BJ (cell line): ENCODE measurements at places on chromosomes 5 and 9.

- DNase-seq, result no peak
Measured at GRCh38 chr9:3840311-3840710, 314.5 kb upstream of the RFX3 start.

DNA sequence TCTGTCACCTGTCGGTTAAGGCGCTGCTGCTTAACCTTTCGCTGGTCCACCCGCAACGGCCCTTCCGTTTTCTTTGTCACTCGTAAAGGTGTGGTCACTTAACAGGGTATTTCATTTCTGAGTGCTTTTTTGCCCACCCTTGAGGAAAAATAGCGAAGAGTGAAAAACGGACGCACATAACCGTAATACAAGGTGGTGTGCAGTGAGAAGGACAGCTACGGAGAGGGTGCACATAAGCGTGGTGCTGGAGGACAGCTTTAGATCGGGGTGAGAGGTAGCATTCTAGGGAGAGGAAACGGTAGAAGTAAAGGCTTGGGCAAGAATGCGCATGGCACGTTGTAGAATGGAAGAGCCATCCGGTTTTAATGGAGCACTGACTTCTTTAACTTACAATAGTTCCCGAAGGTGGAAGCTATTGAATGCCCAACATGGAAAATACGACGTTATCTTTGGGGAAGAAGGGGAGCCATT, 761 bp downstream of the CCT5 start:
- DNase-seq, result no peak

DNA sequence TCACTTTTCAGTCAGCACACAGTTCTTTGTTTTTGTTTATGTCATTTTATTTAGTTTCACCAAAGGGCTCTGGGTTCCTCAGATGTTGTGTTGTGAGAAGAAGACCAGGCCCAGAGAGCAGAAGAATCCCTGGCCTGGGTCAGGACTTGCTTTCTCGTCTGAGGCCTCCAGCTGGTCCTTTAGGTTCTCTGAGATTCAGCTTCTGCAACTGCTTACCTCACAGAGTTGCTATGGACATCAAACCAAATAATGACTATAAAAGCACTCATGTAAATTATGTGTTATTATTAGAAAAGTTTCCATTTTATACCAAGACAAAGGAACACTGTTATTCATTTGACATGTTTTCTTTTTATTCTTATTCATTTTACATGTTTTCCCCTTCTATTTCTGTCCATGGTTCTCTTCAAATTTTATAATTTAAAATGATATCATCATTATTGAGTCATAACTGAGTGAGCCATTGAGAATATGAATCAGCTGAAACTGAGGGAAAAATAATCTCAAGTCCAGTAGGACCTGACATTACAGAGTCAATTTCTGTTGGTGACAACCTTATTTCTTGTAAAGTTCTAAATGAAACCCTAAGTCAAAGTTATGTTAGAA, 44.0 kb upstream of the GLRX start:
- DNase-seq, result no peak

GRCh38 chr9:114266969-114267368, 55.9 kb upstream of the ORM1 start:
- no peak for DNase-seq

- DNase-seq, result no peak
Measured at GRCh38 chr9:14967450-14968321, 57.5 kb upstream of the FREM1 start.

DNA sequence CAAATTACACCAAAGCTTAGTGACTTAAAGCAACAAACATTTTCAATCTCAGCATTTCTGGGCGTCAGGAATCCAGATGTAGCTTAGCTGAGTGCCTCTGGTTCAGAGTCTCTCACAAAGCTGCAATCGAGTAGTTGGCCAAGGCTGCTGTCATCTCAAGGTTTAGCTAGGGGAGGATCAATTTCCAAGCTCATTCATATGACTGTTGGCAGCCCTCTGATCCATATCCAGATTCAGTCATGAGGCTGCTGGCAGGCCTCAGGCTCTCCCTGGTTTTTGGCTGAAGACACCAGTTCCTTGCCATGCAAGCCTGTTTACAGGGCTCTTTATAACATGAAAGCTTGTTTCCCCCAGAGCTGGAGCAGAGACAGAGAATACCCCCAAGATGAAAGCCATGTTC, 419.5 kb upstream of the TLE4 start:
- DNase-seq, result no peak

DNA sequence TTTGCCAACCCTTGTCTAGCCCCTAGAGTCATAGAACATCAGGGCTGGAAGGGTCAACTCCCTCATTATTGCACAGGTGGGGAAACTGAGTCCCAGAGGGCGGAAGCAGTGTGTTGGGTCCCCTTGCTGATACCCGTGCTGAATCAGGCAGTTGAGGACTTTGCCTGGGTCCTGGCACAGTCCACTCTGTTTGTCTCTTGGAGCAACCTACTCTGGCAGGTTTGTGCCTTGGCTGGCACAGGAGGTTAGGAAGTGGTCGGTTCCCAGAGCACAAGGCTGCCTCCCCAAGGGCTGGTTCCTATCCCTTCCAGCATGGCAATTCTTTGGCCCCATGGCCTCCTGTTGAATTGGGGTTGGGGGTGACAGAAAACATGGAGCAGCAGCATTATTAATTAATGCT, 94.5 kb upstream of the SHB start:
- no peak for DNase-seq

DNA sequence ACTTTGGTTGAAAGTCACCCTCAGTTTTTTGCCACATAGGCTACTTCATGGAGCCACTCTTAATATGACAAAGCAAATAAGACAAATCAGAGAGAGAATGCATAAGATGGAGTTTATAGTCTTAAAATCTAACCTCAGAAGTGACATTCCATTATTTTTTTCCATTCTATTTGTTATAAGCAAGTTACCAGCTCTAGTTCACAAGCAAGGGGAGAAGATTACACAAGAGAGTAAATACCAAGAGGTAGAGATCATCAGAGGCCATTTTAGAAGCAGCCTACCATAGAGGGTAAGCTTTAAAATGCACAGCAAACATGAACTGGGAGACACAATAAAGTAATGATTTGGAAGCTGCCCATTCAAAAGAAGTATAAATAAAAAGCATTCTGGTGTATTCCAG, 651.3 kb upstream of the MEF2C start:
- peak; percentile 8 for DNase-seq

DNA sequence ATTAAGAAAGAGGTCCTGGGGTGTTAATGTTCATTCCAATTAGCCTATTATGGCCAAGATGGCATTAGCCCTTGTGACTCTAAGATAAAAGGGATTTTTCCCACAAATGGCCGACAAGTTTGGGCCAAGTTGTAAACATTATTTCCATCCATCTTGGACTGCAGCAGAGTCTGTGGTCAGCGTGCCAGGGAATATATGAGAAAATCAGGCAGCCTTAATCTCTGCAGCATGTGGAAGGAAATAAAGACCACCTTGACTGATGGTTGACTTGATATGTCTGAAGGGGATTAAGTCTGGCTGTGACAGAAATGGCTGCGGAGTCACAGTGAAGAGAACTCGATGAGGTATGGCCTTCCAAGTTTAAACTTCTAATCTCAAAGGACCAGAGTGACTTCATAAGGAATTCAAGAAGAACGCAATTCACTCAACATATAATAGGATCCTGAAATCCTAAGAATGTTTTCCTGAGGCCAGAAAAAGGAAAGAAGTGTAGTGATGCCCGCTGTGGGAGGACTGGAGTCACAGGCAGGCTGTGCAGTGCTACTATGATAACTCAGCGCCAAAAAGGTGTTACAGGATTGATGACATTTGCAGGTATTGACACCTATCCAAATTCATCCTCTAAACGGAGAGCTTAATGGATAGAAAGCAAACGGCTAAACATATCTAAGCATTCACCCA, 287.1 kb downstream of the SEC61B start:
- no peak for DNase-seq

- DNase-seq, result no peak
Measured at GRCh38 chr9:81035601-81036000, 653.7 kb downstream of the TLE1 start.

DNA sequence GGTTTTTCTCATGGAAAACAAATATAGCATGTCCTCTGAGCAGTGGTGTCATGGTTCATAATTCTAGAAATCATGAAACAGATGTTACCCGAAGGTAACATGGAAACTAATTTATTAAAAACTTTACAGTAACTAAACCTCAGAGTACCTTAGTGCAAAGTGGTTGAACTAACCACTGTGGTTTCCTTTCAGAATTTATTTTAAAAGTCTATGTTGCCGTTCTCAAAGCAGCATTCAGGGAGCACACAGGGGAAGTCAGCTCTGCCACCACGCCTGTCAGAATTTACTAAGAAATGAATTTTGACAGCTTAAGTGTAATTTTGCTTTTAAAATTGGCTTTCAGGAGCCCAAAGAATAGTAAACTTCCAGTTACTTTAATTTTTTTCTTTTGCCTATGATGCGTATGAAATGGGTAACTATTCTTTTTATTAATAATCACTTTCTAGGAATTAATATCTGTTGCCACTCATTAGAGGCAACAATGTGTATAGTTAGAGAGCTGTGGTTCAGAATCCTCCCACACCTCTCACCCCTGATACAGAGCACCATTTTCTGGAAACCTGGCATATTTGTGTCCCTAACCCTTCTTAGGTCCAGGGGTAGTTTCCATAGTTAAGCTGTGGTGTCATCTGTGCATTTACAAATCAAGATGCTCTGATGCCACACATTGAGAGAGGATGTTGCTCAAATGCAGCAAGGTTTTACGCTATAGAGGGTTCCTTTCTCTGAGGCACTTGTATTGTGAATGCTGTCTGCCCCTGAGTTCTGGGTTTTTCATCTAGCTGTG, 202.6 kb downstream of the ZSWIM6 start:
- no peak for DNase-seq

- DNase-seq, result no peak
Measured at GRCh38 chr5:165149431-165149830, 1644.0 kb downstream of the MAT2B start.

GRCh38 chr5:7066471-7067235, 329.3 kb upstream of the ADCY2 start:
- no peak for DNase-seq

GRCh38 chr9:27367175-27367798, 70.3 kb upstream of the EQTN start:
- DNase-seq, result no peak

- no peak for DNase-seq
Measured at GRCh38 chr9:16721972-16722371, 148.5 kb downstream of the BNC2 start.

DNA sequence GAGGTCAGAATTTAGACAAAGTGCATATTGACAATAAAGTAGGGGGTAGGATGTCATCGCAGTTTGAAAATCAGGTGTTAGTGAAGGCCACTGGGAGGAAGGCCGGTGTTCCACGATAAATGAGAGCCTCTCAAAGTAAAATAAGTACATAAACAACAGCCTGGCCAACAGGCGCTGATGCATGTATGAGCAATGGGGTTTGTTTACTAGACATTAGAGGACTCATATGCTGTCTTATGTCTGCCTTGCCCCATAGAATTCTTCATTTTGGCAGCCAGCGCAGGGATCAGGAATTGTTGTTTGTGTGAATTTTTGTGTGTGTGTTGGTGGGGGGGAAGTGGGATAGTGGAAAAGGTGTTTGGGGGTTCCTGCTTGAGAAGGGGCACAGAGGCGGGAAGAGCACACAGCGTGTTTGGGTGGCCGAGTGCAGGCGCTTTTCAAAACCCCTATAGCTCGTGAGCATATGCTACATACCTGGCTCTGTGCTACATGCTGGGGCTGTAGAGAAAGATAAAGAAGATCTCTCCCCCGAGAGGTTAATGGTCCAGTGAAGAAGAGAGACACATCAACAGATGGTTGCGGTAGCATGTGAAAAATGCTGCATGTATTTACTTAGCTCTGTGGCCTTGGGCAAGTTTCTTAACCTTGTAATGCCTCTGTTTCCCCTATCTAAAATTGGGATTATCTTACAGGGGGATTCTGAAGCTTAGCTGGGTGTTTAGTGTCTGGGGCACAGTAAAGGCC, 11.5 kb downstream of the SNX30 start:
- DNase-seq, result no peak

DNA sequence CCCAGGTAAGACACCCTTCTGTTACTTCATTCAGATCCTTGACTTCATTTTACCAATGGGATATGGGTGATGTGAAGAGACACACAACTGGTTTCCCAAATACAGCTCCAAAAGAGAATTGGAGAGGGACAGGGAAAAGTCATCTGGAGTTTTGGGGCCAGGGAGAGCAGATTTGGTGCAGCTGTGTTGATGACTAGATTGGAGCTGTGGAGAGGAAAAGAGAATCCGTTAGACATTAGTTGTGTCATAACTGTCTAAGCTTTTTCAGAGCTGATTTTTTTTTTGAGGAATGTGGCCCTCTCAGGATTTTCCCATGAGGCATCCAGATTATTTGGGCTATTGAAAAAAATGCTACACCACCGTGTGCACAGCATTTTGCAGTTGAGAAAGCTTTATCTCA, 423.4 kb downstream of the DMAC1 start:
- DNase-seq, result no peak

DNA sequence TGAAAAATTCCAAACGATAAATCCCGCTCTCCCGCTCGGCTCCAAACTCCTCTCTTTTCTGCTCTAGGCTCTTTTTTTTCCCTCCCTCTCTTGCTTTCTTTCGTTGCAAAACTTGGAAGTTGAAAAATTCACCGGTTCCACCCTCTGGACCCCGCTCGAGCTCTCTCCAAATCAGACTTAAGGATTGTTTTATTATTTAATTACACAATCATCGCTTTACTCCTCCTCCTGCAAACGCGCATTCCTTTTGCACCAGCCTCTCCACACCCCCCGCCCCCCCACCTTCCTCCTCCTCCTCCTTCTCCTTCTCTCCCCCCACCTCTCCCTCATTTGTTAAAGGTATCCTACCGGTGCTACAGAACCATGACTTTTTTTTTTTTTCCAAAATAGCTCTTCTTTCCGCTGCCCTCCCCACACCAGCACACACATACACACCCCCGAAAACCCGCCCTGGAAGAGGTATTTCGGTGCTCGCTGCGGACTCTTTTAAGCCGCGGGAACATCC, 535 bp upstream of the NFIB start:
- DNase-seq, result no peak
